ENCODE measurements at places on chromosomes 2 and 18. TPM values are rescaled to one million over a fixed set of nuclear protein-coding genes. Genes with fewer than 3 reads are reported as not detected.

GRCh38 chr2:59296279-59296678 lies 1055.2 kb upstream of the FANCL start:
- no peak for DNase-seq

EML6 gene
- total RNA-seq = 2.4 TPM

DNA sequence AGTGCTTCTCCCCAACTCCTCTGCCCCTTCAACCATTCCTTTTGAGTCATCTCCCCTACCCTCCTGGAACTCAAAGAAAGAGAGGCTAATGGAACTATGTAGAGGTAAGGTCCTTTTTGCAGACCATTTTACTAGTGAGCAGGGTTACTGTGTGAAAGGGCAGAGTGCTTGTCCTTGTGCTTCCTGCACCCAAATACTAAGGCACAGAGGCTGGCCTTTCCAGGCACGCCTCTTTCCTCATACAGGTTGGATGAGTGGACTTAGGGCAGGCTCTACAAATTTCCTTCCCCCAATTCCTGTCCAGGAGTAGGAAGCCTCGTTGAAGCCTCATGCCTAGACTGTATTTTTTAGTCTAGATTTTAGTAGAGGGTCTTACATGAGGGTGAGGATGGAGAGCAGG lies 288.8 kb upstream of the SLC14A2 start:
- DNase-seq = no peak

DNA sequence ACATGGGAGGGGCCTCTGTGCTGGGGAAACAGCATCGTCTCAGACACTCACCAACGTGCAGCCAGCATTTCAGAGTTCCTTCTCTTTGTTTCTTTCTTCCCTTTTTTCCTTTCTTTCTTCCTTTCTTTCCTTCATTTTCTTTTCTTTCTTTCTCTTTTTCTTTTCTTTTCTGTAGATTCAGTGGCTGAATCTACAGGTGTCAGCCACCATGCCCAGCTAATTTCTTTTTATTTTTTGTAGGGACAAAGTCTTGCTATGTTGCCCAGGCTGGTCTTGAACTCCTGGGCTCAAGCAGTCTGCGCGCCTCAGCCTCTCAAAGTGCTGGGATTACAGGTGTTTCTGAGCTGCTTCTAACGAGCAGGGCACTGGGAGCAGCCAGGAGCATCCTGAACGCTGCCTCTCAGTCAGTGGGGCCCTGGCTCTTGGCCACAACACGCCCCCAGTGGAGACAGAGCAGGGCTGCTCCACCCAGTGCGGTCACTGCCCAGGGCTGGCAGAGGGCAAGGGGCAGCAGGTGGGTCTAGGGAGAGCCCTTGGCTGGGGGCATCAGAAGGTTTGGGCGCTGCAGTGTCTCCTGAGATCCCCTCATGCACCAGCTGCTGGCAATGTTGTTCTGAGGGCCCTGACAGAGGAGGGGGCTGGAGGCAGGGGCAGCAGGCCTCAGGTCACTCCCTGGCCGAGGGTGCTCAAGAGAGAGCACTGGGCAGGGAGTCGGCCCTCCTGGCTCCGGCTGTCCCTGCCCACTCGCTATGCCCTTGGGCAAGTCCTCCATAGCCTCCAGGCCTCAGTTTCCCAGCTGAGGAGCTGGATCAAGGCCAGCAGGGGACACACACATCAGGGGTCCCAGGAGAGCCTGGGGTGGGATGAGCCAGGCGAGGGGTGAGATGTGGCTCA lies 4.7 kb upstream of the KLHL30 start:
- no peak for DNase-seq

GRCh38 chr18:77899972-77900754 lies 650.5 kb downstream of the GALR1 start:
- DNase-seq = peak; percentile 65

GRCh38 chr2:26170795-26171194 lies 2.1 kb upstream of the GAREM2 start:
- no peak for DNase-seq

DNA sequence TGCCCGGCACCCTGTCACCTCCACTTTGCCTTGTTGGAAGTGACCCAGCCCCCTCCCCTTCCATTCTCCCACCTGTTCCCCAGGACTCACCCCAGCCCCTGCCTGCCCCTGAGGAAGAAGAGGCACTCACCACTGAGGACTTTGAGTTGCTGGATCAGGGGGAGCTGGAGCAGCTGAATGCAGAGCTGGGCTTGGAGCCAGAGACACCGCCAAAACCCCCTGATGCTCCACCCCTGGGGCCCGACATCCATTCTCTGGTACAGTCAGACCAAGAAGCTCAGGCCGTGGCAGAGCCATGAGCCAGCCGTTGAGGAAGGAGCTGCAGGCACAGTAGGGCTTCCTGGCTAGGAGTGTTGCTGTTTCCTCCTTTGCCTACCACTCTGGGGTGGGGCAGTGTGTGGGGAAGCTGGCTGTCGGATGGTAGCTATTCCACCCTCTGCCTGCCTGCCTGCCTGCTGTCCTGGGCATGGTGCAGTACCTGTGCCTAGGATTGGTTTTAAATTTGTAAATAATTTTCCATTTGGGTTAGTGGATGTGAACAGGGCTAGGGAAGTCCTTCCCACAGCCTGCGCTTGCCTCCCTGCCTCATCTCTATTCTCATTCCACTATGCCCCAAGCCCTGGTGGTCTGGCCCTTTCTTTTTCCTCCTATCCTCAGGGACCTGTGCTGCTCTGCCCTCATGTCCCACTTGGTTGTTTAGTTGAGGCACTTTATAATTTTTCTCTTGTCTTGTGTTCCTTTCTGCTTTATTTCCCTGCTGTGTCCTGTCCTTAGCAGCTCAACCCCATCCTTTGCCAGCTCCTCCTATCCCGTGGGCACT lies 4.5 kb downstream of the RETREG2 start:
- no peak for DNase-seq

LRRTM1 gene
- total RNA-seq = not detected

DNA sequence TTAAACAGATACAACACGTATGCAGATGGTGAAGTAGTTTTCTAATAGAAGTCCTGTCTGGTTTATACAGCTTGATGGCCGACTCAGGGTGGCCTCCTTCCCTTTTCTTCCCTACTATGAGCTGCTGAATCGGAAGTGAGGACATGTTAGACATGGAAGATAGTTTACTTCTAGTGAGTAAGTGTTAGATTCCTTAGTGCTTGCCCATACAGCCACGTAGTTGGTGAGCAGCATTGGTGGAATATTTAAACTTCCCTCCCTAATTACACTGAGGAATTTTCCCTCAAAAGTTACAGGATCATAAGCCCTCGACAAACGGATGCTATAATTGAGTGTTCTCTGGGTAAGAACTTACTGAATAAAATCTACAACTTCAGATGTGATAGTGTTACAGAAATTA lies 52.1 kb downstream of the RHBDD1 start:
- no peak for DNase-seq

- DNase-seq = no peak
These were observed 50.7 kb downstream of the CIB4 start for GRCh38 chr2:26590508-26590907.

Data from activated naive CD4-positive, alpha-beta T cell treated with anti-CD3 and anti-CD28 coated beads, Interleukin-2, amount 50 U/mL, for 72 hours (primary cell).